ENCODE measurements at places on chromosomes 11 and 22.

DNA sequence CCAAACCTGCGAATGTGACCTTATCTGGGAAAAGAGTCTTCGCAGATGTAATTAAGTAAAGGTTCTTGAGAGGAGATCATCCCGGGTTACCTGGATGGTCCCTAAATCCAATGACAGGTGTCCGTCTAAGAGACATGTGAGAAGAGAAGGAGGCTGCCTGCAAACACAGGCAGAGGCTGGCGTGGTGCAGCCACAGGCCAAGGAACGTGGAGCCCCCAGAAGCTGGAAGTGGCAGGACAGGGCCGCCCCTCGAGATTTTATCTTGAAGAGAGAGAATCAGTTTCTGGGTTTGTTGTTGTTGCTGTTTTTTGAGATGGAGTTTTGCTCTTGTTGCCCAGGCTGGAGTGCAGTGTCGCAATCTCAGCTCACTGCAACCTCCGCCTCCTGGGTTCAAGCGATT is 33.6 kb downstream of the MRGPRD start:
- DNase-seq: no peak

DNA sequence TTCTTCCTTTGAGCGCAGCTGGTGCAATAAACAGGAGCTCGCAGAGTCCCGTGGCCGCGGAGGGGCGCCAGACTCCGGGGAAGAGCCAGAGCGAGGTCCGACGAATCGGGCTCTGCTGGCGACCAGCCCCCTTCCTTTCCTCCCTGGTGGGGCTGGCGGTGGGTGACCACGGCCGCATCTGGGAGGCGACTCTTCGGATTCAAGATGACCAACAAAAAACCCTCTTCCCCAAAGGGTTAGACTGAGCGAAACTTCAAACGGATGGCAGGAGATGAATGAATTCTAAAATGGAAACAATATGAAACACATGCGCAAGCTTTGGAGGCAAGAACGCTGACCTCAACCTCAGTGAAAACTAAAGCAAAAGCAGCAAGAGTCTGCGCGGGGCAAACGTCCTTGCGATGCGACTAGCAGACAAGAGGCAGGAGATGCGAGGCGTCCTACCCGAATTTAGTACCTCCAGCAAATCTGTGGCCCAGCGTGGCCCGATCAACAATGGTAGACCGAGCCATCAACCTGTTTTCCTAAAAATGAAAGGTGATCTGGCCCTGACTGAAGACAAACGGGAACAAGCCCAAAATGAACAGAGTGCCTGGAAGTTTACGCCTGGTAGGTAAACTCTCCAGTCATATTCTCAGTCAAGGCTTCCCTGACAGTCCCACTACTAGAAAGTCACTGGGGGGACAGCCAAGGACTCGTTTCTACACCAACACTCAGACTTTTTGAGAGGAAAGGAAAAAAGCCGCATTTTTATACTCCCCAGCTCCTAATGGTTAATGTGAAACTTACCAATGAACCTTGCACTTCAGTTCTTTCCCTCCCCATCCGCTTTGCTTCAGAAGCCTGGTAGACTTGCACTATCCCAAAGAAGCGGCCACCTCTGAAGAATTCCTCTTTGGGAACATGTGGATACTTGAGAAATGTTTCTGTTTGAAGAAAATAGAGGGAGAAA is 11.6 kb downstream of the MMP3 start:
- peak; percentile 18 for DNase-seq

DNA sequence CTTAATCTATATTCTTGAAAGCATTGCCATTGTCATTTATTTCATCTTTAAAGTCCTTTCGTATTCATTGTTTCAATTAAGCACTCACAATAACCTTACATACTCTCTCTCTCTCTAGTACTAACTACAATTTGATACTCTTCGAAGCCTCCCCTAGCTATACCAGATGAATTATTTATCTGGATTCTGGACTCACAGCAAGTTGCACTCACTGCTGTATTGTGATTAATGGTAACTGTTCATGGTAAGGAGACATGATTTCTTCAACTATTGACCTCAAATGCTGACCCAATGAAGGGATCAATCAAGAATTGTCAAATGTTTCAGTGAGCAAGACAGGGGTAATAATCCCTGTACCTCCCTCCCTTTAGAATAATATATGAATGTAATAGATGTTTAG is 6.0 kb upstream of the OR52B6 start:
- no peak for DNase-seq

- DNase-seq: no peak
Measured at GRCh38 chr11:10770626-10771254, 19.7 kb downstream of the CTR9 start.

GRCh38 chr11:19430754-19431398 is 190.1 kb upstream of the E2F8 start:
- no peak for DNase-seq

GRCh38 chr11:19259487-19260345 is 19.0 kb upstream of the E2F8 start:
- DNase-seq: peak; percentile 25

DNA sequence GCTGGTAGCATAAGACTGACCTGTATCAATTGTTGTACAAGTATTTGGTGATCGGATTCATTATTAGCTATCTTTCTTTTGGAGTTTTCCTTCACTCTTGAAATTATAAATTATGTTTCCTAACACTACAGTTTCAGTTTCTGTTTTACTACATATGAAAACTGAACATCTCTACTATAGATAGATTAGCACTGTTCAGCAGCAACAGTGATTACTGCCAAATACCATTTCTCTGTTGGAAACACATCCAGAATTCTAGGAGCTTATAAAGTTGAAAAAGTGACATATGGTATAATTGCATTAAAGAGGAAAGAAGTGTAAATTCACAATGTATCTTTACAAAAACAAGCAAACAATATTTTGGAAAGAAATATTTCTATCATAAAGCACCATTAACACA is 118.5 kb upstream of the GRIA4 start:
- DNase-seq: no peak

All from brain pericyte (primary cell).